ENCODE measurements at places on chromosomes 7 and 10.

DNA sequence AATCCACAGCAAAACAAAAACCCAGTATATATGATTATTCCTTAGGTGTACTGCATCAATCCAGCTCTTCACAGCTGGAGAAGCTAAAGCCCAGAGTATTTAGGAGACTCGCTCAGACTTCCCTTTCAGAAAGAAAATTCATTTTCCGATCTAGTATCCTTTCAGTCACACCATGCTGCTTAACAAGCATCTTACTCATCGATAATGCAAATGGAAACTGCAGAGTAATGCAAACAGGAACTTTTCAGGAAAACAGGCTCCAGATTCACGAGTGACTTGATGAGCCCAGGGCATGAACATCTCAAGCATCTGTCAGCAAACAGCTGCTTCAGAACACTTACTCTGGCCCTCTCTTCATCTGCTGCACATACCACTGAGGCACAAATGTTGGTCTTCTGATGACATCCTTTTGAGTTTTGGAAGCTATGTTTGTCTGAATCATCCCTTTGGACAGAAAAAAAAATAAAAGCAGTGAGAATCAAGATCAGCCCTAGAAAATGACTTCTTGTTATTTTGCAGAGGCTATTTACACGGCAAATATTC, 24.9 kb upstream of the ZC3HAV1L start:
- no peak for DNase-seq

- no peak for DNase-seq
Observed at GRCh38 chr7:138710536-138711385, 9.6 kb upstream of the SVOPL start.

GRCh38 chr7:131508754-131509486, 47.5 kb downstream of the PODXL start:
- no peak for DNase-seq

DNA sequence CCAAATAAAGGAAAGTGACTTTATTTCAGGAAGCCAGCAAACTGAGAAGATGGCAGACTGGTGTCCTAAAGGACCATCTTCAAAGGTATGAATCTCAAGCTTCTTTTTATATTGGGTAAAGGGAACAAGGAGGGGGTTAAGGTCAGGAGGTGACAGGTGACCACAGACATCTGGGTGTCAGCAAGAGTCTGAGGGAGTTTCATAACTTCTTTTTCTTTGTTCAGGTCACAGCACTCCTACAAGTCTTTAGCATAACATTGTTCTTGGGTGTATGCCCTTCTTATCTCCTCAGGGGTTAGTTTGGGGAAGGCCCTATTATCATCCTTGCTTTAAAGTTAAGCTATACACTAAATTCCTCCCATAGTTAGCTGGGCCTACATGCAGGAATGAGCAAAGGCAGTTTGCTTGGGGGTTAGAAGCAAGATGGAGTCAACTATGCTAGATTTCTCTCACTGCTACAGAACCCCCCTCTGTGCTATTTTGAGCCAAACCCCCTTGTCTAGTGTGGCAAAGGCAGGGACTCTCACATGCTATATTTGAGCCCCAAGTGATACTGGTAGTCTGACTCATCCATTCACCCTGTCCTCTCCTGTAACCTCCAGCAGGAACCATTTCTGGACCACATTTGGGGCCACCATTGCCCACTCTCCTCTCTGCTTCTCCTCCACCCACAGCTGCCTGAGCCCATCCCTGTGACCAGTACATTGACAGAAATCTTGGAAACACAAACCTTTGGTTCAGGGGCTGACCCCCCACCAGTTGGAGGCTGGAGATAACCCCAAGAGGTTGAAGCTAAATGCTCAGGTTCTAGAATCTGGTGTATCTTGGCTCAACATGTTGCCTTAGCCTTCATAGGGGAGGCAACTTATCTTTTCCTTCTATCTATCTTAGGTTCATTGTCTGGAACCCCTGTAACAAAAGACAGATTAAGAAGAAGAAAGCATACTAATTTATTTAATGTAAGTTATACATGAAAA, 55.5 kb upstream of the LRGUK start:
- no peak for DNase-seq

DNA sequence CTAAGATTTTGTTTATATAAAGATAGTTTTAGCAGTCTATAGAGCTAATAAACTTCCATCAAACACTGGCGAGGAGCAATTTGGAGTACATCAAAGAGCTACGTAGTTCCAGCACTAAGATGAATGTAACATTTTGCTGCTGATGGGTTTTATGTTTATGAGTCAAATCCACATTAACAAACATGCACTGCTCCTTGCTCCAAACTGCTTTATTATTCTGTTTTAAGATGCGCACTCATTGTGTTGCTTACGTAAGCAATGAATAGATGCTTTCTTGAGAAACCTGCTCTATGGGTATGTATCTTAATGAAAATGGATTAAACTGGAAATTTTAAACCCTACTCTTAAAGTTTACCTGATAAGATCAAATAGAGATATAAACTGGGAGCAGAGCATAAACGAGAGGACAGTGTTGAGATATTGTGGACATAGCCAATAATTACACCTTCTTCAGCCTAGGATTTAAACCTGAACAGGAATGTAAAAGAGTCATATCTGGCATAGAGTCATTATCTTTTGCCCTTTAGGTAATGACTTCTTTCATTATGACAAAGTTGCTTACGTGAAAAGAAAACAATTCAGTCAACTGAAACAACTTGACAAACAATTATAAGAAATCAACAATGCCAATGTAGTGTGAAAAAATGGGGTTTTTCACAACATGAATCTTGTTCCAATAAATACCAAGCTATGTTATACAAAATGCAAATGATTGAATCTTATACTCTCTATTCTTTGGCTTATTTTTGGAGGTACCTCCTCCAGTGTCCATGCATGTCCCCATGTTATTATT, 153.5 kb upstream of the MTPN start:
- no peak for DNase-seq

DNA sequence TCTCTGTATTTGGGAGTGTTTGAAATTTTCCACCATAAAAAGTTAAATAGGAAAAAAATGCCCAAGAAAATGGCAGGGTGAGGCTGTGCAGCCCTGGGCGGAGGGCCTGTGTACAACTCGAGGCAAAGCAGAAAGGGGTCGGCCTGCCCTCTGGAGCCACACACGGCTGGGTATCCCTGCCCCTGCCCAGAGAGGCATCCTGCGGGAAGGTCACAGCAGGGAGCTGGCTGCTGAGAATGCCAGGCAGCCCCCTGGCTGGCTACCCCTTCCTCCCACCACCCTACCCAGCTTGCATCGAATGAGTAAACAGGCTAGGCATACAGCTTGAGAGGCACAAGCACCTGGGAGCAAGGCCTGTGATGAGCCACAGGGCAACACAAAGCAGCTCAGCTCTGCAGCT, 46.1 kb downstream of the CAMK2B start:
- no peak for DNase-seq

- DNase-seq, result no peak
Observed at GRCh38 chr7:30905078-30906012, 6.3 kb upstream of the AQP1 start.

GRCh38 chr7:7641129-7641663, 644 bp downstream of the UMAD1 start:
- DNase-seq, result no peak

GRCh38 chr7:125061-125475, 67.3 kb upstream of the FAM20C start:
- DNase-seq, result no peak

- DNase-seq, result no peak
Observed at GRCh38 chr10:6211671-6212635, 9.2 kb downstream of the PFKFB3 start.

DNA sequence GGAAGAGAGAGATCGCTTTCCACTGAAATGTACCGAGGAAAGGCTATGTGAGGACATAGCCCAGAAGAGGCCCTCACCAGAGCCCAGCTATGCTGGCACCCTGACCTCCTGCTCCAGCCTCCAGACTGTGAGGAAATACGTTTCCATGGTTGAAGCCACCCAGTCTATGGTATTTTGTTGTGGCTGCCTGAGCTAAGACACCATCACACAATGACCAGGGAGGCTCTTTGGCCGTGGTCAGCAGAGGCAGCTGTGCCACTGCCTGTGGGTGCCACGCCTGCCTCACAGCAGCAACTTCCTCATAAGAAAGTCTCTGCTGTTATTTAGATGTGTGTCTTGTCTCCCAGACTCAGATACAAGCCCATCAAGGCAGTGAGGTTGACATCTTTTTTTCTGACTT, 182.7 kb upstream of the PLXNA4 start:
- no peak for DNase-seq

- DNase-seq, result no peak
Observed at GRCh38 chr10:110208614-110209453, 1.4 kb downstream of the MXI1 start.

- DNase-seq, result no peak
Observed at GRCh38 chr7:134727711-134728110, 51.7 kb upstream of the CALD1 start.

DNA sequence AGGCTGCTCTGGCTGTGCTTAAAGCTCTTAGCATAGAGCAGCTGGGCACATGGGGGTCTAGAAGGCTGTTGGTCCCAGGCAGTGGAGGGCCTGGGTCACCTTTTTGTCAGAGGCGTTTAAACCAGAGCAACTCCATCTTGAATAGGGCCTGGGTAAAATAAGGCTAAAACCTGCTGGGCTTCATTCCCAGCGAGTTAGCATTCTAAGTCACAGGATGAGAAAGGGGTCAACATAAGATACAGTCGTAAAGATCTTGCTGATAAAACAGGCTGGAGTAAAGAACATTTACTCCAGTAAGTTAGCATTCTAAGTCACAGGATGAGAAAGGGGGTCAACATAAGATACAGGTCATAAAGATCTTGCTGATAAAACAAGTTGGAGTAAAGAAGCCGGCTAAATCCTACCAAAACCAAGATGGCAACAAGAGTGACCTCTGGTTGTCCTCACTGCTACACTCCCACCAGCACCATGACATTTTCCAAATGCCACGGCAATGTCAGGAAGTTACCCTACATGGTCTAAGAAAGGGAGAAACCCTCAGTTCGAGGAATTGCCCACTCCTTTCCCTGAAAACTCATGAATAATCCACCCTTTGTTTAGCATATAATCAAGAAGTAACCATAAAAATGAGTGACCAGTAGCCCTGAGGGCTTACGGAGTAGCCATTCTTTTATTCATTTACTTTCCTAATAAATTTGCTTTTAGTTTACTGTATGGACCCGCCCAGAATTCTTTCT, 96.8 kb upstream of the PCBD1 start:
- DNase-seq, result no peak

DNA sequence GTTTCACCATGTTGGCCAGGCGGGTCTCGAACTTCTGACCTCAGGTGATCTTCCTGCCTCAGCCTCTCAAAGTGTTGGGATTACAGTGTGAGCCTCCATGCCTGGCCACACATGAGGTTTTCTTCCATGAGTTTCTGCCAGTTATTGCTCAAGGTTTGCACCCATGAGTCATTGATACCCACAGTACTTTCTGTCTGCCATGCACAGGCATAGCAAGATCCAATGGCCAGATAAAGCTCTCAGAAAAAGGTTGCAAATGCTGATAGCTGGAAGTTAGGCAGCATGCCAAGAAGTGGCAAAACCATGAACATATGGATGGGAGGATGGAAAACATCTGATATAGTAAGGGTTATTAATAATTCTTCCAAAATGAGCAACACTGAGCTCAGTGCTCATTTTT, 298.7 kb upstream of the NRG3 start:
- no peak for DNase-seq

GRCh38 chr7:81761821-81762220, 8.0 kb downstream of the HGF start:
- no peak for DNase-seq

DNA sequence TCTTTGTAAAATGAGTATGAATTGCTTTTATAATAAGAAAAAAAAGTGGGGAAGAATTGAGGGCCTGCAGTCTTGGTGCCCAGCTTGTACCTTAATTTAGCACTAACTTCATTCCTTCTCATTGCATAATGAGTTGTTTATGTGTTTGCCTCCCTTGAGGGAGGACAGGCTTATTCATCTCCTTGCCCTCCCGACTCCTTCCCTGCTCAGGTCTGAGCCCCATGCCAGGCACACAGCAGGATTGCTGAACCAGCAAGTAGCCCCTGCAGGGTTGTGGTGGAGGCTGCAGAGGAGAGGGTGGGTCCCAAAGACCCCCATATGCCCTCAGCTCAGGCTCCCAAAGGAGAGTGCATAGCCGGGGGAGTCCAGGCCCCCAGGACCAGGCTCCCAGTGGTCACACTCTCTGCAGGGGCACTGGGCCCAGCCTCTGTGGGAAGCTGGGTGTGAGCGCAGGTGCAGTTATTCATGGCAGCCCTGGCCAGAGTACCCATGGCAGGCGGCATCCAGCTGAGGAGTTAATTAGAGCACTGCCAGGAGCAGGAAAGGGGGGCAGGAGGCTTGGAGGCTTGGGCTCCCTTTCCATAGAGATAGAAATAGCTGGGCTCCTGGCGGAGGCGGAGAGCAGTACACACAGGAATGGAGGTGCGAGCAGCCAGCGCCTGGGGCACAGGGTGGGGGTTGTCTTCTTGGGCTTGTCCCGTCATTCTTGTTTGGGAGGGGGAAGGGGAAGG, 28.2 kb upstream of the GOLGA7B start:
- DNase-seq, result no peak

Data from Jurkat, Clone E6-1 (cell line).